Right renal cortex interstitium (tissue), 3 donors: ENCODE measurements at places on chromosomes 12 and 14. TPM values are rescaled to one million over a fixed set of nuclear protein-coding genes. Genes with fewer than 3 reads are reported as not detected.

P2RX2 gene
- 0.86 TPM for polyA plus RNA-seq

OVCH1 gene
- polyA plus RNA-seq = 0.23 TPM

TRPV4 gene
- 14.3 TPM for polyA plus RNA-seq

TAS2R7 gene
- polyA plus RNA-seq = not detected

RNF212B gene
- polyA plus RNA-seq = 1.6 TPM

RILPL1 gene
- polyA plus RNA-seq = 15.5 TPM

OAS3 gene
- 9.6 TPM for polyA plus RNA-seq

CCDC184 gene
- polyA plus RNA-seq = 0.24 TPM

ZNF219 gene
- 22.3 TPM for polyA plus RNA-seq

CD27 gene
- polyA plus RNA-seq = 0.85 TPM

GUCY2C gene
- 0.57 TPM for polyA plus RNA-seq

ABCC9 gene
- 26.0 TPM for polyA plus RNA-seq
